ENCODE measurements at places on chromosomes 5 and 9. TPM values are rescaled to one million over a fixed set of nuclear protein-coding genes. Genes with fewer than 3 reads are reported as not detected.

The SPATA31C1 gene
- total RNA-seq = not detected

The SRP19 gene
- 65.3 TPM for total RNA-seq

The ADAMTS6 gene
- 23.5 TPM for total RNA-seq

The AKNA gene
- total RNA-seq = 4.2 TPM

The SLF1 gene
- total RNA-seq = 5.5 TPM

The C9orf50 gene
- total RNA-seq = 0.13 TPM

The PCDHA1 gene
- under 0.01 TPM for total RNA-seq

The FYB1 gene
- 0.26 TPM for total RNA-seq

The EQTN gene
- not detected for total RNA-seq

The MAMDC4 gene
- total RNA-seq = 0.68 TPM

The LYRM7 gene
- total RNA-seq = 5.1 TPM
